ENCODE measurements at places on chromosomes 5 and 9. TPM values are rescaled to one million over a fixed set of nuclear protein-coding genes. Genes with fewer than 3 reads are reported as not detected.

- DNase-seq = no peak
- no peaks in the 10 kb centered on the region for H3K27me3 ChIP-seq
- no peak overlapping the region for H3K27ac ChIP-seq
Observed at GRCh38 chr5:73028991-73029595, 73.3 kb downstream of the FCHO2 start.

GRCh38 chr9:110248361-110248760, 7.9 kb downstream of the TXN start:
- H3K4me1 ChIP-seq = peaks cover 7% of the 10 kb centered on the region
- H3K36me3 ChIP-seq = peaks cover 34% of the 10 kb centered on the region
- H3K4me3 ChIP-seq = no peak overlapping the region
- DNase-seq = no peak
- no peak overlapping the region for H3K27ac ChIP-seq

GRCh38 chr5:178836628-178837027, 23.1 kb upstream of the ZNF354B start:
- DNase-seq = no peak
- H3K27ac ChIP-seq = no peak overlapping the region
- no peaks in the 10 kb centered on the region for H3K36me3 ChIP-seq

DNA sequence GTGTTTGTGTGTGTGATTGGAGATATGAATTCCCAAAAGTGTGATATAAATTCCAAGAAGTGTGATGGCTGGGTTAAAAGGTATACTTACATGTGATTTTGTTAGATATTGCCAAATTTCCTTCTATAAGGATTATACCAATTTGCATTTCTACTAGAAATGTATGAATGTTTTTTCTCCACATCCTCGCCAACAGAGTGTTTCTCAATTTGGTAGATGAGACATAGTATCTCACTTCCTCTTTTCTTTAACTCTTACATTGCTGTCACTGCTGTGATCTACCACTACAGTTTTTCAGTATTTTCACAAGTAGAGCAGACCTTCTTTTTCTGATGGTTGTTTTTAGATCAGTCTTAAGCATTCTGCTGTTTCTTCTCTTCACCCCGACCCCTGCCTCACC, 111.3 kb downstream of the FER start:
- no peak overlapping the region for H3K4me3 ChIP-seq
- no peak for DNase-seq
- H3K27me3 ChIP-seq = no peaks in the 10 kb centered on the region
- H3K4me1 ChIP-seq = no peaks in the 10 kb centered on the region
- no peaks in the 10 kb centered on the region for H3K36me3 ChIP-seq
- no peak overlapping the region for H3K27ac ChIP-seq

GRCh38 chr9:131019388-131020239, 10.6 kb downstream of the LAMC3 start:
- no peak for DNase-seq
- no peaks in the 10 kb centered on the region for H3K36me3 ChIP-seq
- H3K27me3 ChIP-seq = peaks cover 11% of the 10 kb centered on the region
- no peaks in the 10 kb centered on the region for H3K4me1 ChIP-seq
- H3K4me3 ChIP-seq = no peak overlapping the region

DNA sequence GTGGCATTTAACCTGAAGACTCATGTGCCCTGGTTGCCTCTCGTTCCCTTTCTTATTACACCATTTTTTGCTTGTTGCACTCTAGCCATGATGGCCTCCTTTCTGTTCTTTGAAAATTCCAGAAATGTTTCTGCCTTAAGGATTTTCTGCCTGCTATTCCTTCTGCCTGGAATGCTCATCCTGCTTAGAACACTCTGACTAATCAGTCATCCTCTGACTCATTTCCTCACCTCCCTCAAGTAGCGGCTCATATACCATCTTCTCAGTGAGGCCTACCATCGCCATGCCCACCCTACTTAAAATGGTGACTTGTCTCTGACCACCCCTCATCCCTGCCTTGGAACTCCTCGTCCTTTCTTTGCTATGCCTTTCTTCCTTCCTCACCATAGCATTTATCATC, 68.8 kb downstream of the KIF4B start:
- H3K4me1 ChIP-seq = no peaks in the 10 kb centered on the region
- no peak overlapping the region for H3K4me3 ChIP-seq
- DNase-seq = no peak
- H3K36me3 ChIP-seq = no peaks in the 10 kb centered on the region
- no peak overlapping the region for H3K27ac ChIP-seq

DNA sequence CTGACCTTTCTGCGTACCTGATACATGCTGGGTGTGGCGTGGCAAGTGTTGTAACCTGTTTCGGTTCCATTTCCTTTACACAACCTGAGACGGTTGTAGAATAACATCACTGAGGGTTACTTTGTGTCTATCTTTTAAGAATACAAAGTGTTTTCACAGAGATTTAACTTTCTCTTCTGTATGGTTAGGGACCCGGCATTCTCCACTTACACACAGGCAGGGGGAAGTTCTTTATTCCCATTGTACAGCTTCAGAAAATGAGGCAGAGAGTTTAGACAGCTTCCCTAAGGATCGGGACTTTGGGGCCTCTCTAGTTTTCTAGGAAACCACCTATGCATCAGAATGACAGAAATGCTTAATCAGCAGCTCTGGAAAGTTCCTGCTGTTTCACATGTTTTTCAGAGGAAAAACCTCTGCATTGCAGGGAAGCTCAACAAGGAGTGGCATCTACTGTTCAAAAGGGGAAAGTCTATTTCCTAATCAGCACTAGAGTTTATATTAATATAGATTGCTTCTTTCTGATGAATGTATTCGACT, 41.3 kb downstream of the CAST start:
- peak; percentile 85 for DNase-seq
- peak overlapping the region; percentile 93 for H3K27ac ChIP-seq
- peaks cover 9% of the 10 kb centered on the region for H3K36me3 ChIP-seq
- peaks cover 11% of the 10 kb centered on the region for H3K4me1 ChIP-seq
- peak overlapping the region; percentile 45 for H3K4me3 ChIP-seq

DNA sequence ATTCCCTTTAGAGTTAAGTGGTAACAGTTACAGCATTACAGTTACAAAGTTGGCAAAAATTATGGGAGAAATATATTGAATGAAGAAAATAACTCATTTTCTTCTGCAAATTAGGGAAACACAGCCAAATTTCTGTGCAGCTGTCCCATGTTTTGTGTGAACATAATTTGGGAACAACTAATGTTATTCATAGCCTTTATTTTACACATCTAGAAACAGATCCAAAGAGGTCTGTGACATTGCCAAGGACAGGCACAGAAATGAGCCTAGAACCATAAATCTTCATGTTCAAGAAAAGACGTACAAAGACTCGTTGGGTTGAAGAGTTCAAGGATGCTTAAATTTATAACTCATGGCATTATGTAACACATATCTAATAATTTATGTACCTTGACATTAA, 114.1 kb upstream of the TXNDC8 start:
- DNase-seq = no peak
- no peaks in the 10 kb centered on the region for H3K36me3 ChIP-seq
- no peaks in the 10 kb centered on the region for H3K27me3 ChIP-seq

DNA sequence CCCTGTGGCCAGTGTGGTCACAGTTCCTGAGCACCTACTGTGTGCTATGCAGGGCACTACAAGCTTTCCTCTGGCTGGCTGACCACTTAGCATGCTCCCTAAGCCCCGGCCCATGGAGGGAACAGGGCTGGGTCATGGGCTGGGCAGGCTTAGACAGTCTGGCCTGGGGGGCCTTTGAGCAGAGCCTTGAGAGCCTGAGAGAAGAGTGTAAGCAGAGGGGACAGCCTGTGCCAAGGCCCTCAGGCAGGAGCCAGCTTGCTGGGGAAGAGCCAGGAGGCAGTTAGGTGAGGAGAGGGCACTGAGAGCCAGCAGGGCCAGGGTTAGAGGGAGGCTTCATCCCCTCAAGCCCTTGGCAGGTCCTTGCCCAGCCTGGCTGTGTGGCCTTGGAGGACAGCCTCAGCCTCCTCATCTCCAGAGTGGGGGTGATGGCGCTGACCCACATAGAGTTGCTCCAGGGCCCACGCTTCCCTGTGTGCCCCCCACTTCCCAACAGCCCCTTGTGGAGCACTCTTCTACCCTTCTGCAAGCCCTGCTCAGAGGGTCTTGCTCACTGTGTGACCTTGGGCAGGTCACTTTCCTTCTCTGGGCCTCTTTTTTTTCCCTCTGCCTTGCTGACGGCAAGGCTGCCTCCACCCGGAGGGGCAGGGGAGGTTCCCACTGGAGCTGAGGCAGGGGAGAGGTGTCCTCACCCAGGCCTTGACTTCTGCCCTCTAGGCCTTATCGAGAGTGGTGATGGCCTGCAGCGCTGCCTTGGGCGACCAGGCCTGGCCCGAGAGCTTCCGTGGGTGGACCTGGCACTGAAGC, 107.1 kb downstream of the PHF2 start:
- no peak overlapping the region for H3K27ac ChIP-seq
- H3K4me1 ChIP-seq = peaks cover 2% of the 10 kb centered on the region
- peak; percentile 4 for DNase-seq
- H3K4me3 ChIP-seq = no peak overlapping the region

- DNase-seq = no peak
- peaks cover 17% of the 10 kb centered on the region for H3K27me3 ChIP-seq
- no peaks in the 10 kb centered on the region for H3K36me3 ChIP-seq
- no peak overlapping the region for H3K27ac ChIP-seq
Observed at GRCh38 chr9:131051592-131052517, 42.9 kb downstream of the LAMC3 start.

IL13 gene
- not detected for total RNA-seq

PCDHGB1 gene
- 1.1 TPM for total RNA-seq

INSL4 gene
- total RNA-seq = not detected

YTHDC2 gene
- total RNA-seq = 26.6 TPM

ZFP37 gene
- 0.68 TPM for total RNA-seq

TERT gene
- not detected for total RNA-seq

BNC2 gene
- 20.5 TPM for total RNA-seq

LMNB1 gene
- 20.2 TPM for total RNA-seq

PCDHB2 gene
- total RNA-seq = 1.4 TPM

JAK2 gene
- 27.6 TPM for total RNA-seq
